Amniotic epithelial cell (primary cell): ENCODE measurements at places on chromosomes 3 and 15.
A peak's percentile ranks its signal among the peaks of the same experiment; 100 is the strongest.

DNA sequence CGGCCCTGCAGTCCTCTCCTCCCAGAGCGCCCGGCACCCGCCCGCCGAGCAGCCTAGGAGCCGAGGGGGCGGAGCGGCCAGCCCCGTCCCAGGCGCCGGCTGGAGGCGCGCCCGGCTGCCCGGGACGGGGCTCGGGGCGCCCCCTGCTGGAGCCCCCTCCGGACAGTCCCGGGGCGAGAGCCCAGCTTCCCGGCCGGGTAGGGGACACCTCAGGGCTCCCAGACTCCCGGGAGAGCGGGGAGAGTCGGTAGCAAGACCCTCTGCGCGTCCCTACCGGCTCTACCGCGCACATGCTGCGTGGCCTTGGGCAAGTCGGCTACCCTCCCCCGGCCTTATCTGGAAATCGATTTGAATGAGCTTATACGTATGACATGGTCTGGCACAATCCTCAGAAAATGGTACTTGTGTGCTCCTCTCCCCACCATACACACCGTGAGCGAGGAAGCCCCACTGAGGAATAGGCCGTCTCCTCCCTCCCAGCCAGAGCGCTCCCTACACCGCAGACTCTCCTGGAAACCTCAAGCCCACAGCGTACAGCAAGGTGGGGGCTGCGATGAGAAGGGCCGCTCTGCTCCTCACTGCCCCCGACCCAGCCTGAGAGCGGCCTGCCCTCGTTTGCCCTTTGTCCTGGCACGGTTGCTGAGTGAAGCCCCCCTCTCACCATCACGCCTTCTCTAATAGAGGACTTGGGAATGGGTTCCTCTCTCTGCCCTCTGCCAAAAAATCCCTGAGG, at the start of gene DAPK2:
Gene DAPK2 (minus strand): TSS at position 65 of the 733 bp plus-strand sequence. CDS start 6,224 bp downstream, outside the sequence.
- peak; percentile 22 for DNase-seq

GRCh38 chr15:63340878-63341277, 40.8 kb downstream of the CA12 start:
- DNase-seq, result peak; percentile 19

DNA sequence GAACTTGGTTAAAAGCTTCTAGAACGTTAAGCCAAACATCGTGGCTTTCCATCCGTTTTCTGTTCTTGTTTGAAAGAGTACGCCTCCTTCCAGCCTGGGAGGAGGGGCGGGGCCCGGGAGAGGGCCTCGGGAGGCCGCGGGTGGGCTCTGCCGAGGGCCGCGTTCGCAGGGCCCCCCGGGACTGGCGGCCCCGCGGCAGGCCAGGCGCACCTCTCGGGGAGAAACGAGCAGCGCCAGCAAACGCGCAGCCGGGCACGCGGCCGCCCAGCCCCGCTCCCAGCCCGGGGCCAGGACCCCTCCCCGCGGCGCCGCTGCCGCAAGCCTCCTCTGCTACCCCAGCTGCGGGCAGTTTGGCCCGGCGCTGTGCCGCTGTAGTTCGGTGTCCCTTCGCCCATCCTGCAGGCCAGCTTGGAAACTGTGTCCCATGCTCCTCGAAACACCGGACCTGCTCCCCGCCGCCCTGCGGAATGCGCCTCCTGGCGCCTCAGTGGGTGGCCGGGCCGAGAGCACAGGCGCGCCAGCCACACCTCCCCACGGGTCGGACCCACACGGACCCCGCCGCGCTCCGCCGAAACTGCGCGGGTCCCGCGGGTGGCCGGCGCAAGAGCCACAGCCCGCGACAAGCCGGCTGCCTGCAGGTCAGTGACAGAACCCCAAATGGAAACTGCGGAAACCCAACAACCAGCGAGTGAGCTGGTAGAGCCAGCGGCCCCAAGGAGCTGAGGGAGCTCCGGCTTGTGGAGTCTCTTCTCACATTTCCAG, 2.3 kb downstream of the OCA2 start:
- DNase-seq, result no peak

- DNase-seq, result no peak
Observed at GRCh38 chr3:194045289-194045688, 90.7 kb upstream of the HES1 start.

DNA sequence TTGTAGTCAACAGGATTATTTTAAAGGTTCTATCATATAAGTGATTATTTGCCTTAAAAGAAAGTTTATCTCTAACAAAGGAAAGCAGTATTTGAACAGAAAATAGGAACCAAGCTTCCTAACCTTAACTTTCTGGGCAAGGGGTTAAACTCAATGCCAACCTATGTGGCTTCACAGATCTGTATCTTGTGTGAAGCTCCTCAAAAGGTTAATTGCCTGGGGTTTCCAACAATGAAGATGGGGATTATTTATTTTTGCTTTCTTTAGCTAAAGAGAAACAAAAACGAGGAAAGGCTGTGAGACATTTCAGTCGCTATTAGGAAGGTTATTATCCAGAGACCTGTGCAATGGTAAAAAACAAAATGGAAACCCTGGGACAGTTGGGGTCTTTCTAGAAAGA, 1.1 kb upstream of the WDR82 start:
- no peak for DNase-seq

DNA sequence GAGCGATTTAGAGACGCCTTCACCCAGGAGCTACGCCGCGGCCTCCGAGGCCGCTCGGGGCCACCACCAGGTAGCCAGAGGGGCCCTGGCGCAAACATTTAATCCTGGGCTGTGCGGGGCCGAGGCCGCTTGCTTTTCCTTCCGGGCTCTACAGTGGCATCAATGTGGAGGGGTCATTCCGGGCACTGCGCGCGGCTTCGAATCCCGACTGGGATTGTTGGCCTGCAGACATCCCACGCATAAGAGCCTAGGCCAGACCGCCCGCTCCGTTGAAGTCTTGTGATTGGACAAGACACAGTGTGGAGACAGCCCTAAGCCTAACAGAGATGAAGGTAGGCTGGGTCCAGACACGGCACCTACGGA, 568 bp upstream of the NCBP2 start:
- DNase-seq, result peak; percentile 18

DNA sequence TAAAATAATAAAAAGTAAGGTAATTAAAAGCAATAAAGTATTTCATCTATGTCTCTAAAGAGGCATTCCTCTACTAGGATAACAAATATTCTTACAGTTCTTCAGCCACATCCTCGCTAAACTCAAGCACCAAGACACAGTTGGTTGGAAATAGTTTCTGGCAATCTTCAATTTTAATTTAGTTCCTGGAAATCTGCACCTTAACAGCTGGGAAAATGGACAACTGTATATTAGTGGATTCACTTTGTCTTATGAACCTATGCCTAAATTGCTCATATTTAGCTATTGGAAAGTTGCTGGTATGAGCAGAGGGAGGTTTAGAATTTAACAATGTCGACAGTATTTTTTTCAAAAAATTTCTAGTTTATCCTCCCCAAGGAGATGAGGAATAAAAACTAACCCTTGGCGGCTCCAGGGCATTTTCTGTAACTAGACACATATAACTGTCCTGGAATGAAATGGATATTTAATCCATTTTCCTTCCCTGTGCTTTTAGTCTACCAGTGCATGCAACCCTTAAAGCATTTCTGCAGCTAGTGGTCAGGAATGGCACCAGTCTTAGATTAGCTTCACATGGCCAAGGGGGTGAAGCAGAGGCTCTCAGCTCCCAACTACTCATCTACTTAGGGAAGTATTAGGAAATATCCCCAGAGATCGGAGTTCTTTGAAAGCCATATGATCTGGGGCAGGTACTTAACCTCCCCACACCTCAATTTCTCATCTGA, 290.0 kb upstream of the THBS1 start:
- no peak for DNase-seq
